Neural crest cell (in vitro differentiated cells): ENCODE measurements at places on chromosomes 2 and 18.

DNA sequence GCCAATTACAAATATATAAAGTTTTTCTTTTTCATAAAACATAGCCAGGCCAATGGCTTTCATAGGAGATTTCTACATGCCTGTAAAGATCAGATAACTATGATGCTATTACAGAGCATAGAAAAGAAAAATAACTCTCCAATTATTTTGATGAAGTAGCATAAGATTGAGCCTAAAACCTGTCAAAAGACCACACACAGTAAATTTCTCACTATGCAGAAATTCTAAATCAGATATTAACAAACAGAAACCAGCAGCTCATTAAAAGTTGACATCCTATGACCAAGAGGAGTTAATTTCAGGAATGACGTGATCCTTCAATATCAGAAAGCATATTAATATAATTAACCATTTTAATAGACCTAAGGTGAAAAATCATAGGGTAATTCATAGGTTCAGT is 139.0 kb upstream of the PIEZO2 start:
- no peak for DNase-seq

- no peak for DNase-seq
Measured at GRCh38 chr18:63788447-63789096, 13.4 kb downstream of the SERPINB7 start.

- DNase-seq = no peak
Measured at GRCh38 chr2:30492619-30493018, 45.6 kb downstream of the LCLAT1 start.

DNA sequence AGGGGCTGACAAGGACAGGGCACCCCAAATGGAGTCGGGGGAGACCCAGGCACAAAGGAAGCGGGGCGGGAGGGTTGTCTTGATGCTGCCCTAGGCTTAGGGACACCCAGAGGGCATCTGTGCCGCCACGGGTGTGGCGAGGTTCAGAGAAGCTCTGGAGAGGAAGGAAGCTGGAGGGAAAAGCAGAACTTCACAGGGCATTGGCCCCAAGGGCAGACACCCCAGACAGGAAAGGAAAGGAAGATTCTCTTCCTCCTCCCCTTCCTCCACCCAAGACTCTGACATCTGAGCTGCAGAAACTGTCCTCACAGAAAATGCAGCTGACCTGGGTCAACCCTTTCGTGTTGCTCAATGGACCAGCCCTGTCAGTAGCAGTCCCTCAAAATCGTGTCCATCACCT is 25.6 kb downstream of the DNMT3A start:
- no peak for DNase-seq

DNA sequence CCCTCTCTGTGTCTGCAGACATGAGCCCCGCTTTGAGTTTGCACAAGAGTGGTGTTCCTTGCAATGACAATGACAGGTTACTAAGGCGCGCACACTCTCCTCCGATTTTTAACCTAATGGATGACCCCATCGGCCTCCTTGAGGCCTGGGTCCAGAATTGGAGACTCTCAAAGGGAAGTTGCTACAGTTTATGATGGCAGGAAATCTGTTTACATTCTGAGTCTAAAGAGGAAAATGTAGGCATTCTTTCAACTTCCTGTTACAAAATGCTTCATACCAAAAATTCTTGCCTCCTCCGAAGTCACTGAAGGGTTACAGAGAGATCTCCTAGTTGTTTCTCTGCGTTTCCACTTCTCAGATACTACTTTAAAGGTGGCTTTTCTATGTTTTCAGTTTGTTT is 225.3 kb upstream of the AGAP1 start:
- DNase-seq = no peak

- DNase-seq = no peak
Measured at GRCh38 chr18:73981796-73982195, 165.8 kb downstream of the FBXO15 start.

DNA sequence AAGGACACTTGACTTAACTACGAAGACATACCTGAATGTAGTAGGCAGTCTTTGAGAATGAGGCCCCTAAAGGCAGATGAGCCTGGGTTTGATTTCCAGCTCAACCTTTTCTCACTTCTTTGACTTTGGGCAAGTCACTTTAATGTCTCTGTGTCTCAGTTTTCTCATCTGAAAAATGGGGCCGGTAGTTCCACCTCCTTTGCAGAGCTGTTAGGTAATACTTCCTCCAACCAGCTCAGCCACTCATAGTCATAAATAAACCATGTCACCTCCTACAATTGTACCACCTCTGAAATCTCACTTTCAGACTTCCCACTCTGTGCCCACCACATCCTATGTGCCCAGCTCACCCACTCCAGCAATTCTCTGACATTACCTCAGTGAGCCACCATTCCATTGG is 10.4 kb downstream of the ARHGAP25 start:
- no peak for DNase-seq

DNA sequence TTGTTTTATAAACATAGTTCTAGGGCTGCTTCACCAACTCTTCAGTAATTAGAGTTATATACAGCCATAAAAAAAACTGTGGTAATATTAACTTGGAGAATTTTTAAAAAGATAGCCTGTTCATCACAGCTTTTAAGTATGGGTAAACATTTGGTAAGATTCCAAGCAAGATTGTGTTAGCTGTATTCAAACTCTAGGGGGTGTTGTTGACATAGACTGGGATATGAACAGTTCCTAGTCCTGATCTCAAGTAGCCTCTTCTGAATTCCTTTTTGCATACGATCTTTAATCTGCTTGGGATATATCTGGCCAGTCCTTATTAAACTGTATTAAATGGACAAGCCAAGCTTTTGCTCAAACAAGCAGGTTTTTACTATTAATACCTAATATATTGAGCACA is 13.4 kb downstream of the NOP58 start:
- no peak for DNase-seq

DNA sequence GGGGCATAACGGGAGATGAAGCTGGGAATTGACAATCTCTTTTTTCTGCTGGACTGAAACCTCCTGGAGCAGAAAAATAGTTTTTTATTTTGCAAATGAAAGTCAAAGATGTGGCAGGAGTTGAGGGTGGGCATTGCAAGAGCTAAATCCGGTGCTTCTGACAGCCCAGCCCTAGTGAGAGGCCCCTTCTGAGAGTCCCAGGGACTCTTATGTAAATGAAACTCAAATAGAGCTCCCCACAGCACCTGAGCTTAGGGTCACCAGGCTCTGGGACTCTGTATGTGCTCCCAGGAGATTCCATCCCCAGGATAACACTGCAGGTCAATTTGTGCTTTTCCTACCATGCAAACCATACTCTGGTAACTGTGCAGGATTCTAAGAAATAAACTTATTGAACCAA is 192.8 kb downstream of the ANKRD30B start:
- no peak for DNase-seq

DNA sequence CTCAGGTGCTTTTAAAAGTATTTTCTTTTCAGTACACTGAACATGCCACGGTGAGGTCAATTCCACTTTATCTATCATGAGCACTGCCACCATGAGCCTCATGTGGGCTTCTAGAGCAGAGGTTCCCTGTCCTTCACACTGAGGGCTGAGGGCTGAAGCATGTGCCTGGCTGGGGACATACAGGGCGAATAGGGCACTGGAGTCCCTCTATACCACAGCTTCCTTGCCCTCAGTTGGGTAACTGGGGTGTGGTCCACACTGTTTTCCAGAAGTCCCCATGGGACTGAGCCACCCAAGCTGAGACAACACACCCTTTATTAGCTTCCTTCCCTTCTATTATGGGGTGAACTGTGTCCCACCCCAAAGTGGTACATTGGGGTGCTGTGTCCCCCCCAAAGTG is 172.2 kb upstream of the ID2 start:
- DNase-seq = no peak

DNA sequence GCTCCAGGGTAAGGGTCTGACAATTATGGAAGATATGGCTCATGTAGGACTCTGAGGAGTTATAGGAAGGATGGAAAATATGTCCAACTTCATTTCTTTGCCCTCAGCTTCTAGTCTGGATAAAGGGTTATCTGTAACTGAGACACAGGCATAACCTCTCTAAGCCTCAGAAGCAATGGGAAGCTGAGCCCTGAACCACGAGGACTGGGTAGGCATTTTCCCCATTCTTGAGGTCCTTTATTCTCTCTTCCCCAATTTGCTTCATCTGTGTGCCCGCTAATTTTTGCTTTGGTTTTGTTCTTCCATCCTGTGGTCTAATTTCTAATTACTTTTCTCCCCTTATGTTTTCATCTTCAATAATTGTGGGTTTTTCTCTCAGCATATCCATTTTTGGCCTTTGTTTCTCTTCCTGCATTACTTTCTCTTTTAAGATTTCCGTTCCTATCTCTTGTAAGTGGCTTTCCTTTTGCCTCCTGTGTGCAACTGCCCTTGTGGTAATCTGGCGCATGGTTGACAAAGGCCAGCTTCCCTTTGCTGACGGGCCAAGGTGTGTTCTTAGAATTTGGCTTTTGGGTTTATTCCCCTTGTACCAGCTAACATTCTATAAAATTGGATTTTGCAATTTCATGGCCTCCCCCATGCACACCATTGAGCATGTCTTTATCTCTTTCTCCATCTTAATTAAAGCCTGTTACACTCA is 343.8 kb downstream of the TXNL1 start:
- DNase-seq = no peak

DNA sequence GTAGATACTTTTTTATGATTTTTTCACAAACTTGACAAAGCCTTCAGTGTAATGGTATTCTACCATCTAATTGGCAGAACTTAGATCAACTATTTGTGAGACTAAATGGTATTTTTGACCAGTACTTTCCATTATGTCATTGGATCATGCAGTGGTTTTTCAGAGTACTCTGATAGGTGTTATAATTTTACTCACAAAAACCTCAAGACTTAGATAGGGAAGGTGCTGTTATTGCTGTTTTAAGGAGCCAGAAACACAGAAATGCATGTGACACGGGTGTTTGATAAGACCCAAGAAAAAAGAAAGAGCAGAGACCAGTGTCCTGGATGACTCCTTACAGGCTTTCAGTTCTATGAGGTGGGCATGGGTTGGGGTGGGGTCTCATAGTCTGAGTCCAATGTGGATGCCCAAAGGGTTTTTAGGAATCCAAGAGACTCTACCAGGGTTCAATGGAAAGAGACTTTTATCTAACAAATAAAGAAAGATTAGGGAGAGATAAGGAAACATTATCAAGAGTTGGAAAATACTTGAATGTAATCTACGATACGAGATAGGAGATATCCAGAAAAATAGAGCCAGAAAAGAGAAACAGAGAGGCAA is 31.3 kb downstream of the SP140 start:
- no peak for DNase-seq

- DNase-seq = no peak
Measured at GRCh38 chr18:38241736-38242135, 676.1 kb upstream of the CELF4 start.

GRCh38 chr2:240840435-240841060 is 20.5 kb upstream of the KIF1A start:
- peak; percentile 71 for DNase-seq

- DNase-seq = no peak
Measured at GRCh38 chr2:112938904-112939303, 27.9 kb downstream of the IL37 start.

GRCh38 chr2:23617167-23617810 is 232.3 kb downstream of the KLHL29 start:
- no peak for DNase-seq

DNA sequence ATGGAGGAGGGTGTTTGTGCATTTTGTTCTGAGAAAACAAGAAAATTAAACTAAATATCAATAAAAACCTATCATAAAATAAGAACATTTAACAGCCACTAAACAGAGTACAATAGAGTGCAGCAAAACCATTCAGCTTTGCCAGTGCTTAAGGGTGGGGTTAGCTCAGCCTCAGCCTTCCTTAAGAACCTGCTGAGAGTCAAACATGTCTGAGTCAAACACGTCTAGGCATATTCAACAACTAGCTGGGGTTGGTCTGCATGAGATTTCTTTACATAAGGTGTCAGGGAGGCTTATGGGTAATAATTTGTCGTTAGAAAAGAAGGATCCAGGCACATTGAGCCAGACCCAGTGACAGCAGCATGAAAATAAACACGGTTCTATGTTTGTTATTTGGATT is 298.2 kb downstream of the SP3 start:
- no peak for DNase-seq

- DNase-seq = no peak
Measured at GRCh38 chr2:7866825-7867224, 815.0 kb upstream of the ID2 start.

DNA sequence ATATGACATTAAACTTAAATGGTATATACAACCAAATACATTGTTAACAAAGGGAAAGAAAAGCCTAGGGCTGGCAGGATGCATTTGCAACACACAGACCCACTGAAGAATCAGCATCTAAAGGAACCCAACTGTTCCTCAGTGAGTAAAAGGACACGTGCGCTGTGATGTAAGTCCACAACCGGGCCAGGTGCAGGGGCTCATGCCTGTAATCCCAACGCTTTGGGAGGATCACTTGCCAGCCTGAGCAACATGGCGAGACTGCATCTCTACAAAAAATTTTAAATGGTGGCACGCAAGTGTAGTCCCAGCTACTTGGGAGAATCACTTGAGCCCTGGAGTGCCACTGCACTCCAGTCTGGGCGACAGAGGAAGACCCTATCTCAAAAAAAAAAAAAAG is 3.9 kb downstream of the DTNB start:
- DNase-seq = no peak

GRCh38 chr2:70029814-70030409 is 57.4 kb upstream of the PCBP1 start:
- no peak for DNase-seq

DNA sequence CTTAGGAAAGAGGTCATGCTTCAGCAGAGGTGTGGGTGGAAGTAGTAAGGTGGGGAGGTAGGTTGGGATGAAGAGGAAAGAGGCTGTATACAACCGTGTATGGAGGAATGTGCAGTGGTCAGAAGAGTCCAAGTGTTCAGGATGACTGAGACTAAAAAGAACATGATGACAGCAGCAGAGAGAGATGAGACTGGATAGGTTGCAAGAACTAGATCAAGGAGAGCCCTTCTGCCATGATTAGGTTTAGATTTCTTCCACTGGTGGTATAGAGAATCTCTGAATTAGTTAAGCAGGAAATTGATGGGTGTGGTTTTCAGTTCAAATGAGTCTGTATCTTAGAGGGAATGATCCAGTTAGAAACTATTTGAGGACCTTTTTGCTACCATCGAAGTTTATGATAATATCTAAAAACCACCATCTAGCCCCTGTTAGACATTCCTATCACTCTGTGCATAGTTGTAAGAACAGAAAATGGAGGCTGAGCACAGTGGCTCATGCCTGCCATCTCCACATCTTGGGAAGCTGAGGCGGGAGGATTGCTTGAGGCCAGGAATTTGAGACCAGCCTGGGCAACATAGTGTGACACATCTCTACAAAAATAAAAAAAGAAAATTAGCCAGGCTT is 221.0 kb downstream of the LTBP1 start:
- DNase-seq = no peak

DNA sequence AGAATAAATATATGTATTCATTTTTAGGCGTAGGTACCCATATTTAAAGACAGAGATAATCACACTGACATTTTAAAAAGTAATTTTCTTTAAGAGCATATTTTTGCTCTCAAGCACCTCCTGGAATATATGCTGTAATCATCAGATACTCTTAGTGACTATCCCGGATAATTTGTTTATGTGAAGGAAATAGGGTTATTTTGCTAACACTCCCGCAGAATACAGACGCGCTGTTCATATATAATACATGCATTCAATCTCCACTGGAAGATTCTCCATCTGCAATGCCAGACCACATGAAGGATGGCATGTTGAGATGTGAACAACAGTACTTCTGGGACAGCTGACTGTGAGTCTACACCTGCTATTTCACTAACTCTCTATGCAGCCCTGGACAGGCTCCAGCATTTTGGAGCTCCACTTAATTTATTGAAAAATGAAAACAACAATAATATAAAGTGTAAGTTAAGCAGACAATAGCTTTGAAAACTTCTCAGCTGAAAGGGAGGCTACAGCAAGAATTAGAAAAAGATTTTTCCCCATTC is 430.6 kb downstream of the TMX3 start:
- DNase-seq = no peak
